ENCODE measurements at places on chromosomes 13 and 19. TPM values are rescaled to one million over a fixed set of nuclear protein-coding genes. Genes with fewer than 3 reads are reported as not detected.
A peak's percentile ranks its signal among the peaks of the same experiment; 100 is the strongest.

APOC4 gene
- not detected for total RNA-seq

- H3K27ac ChIP-seq: no peak overlapping the region
- peaks cover 17% of the 10 kb centered on the region for H3K4me1 ChIP-seq
- DNase-seq: peak; percentile 41
- no peaks in the 10 kb centered on the region for H3K36me3 ChIP-seq
- no peak overlapping the region for H3K4me3 ChIP-seq
- H3K27me3 ChIP-seq: no peaks in the 10 kb centered on the region
These were observed 308.3 kb downstream of the KCNRG start for GRCh38 chr13:50323440-50324065.

DNA sequence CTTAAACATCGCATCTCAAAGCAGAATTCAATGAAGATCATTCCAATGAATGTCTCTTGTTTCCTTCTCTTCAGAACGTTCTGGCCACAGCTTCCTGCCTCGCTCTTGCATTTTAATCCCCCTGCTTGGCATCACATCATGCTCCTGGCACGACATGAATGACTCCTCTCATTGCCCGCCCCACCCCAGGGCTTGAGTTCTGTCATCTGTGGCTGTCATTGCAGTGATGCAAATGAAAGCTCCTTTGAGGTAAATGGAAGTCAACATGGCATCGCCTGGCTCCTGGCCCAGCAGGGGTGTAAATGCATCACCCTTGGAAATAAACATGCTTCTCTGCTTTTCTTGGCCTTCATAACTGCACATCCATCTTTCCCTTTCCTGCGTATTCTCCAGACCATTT, 48.6 kb downstream of the SCEL start:
- no peaks in the 10 kb centered on the region for H3K36me3 ChIP-seq
- H3K4me3 ChIP-seq: no peak overlapping the region
- H3K4me1 ChIP-seq: no peaks in the 10 kb centered on the region
- no peak overlapping the region for H3K27ac ChIP-seq
- no peak for DNase-seq

DNA sequence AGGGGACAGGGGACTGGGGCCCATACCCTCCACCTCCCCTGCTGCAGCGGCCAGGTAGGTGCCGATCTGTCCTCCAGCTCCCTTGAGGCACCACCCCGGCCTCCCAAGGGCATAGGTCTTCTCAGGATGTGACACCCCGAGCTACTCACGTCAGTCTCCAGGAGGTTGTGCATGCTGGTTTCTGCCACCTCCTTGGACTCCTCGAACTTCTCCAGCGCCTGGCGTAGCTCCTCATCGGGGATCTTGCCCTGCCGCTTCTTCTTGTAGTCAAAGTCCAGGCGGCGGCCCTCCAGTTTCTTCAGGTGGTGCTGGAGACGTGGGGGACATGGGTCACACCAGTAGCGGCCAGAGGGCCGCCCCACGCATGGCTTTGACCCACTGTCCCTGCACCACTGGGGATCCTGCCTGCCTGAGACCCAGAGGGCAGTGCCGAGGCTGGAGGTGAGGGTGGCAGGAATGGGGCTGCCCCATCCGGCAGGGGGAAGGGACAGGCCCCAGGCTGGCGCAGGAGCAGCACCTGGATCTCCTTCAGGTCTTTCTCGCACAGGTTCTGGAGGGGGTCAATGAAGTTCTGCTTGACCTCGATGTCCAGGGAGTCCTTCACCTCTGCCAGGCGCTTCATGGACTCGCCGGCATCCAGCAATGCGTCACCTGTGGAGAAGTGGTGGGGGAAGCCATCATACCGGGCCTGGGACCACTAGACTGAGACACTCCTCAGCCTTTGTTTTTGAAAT, 20.4 kb downstream of the MPND start:
- DNase-seq: no peak
- no peaks in the 10 kb centered on the region for H3K27me3 ChIP-seq
- H3K36me3 ChIP-seq: peaks cover 78% of the 10 kb centered on the region
- no peak overlapping the region for H3K27ac ChIP-seq
- no peak overlapping the region for H3K4me3 ChIP-seq
- peaks cover 5% of the 10 kb centered on the region for H3K4me1 ChIP-seq

DNA sequence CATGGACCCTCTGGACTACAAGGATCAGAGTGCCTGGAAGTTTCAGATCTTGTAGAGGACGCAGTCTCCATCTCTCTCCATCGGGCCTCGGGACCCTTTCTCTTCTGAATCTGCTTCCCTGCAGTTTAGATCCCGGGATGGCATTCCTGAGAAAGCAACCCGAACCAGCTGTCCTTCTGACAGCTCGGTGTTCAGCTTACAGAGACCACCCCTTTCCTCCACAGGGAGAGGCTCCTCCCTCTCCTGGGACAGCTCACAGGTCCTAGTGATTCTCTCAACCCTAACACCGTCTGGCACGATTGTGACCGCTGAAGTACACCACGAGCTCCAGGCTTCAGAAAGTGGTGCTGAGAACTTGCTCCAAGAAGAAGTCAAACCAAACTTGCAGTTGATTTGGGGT, 18.2 kb downstream of the CRX start:
- H3K4me1 ChIP-seq: no peaks in the 10 kb centered on the region
- DNase-seq: no peak
- no peak overlapping the region for H3K4me3 ChIP-seq
- no peaks in the 10 kb centered on the region for H3K36me3 ChIP-seq
- H3K27ac ChIP-seq: no peak overlapping the region

- DNase-seq: no peak
- no peaks in the 10 kb centered on the region for H3K36me3 ChIP-seq
- H3K4me3 ChIP-seq: no peak overlapping the region
- H3K27ac ChIP-seq: no peak overlapping the region
- H3K4me1 ChIP-seq: no peaks in the 10 kb centered on the region
These were observed 5.5 kb downstream of the EBI3 start for GRCh38 chr19:4234862-4235201.

- no peaks in the 10 kb centered on the region for H3K27me3 ChIP-seq
- H3K36me3 ChIP-seq: no peaks in the 10 kb centered on the region
- H3K27ac ChIP-seq: no peak overlapping the region
- no peak overlapping the region for H3K4me3 ChIP-seq
- no peak for DNase-seq
These were observed 28.0 kb downstream of the SIAH3 start for GRCh38 chr13:45823583-45823982.

- no peak overlapping the region for H3K4me3 ChIP-seq
- DNase-seq: peak; percentile 72
- no peaks in the 10 kb centered on the region for H3K27me3 ChIP-seq
These were observed 106.8 kb upstream of the SPATA13 start for GRCh38 chr13:24053519-24054251.

DNA sequence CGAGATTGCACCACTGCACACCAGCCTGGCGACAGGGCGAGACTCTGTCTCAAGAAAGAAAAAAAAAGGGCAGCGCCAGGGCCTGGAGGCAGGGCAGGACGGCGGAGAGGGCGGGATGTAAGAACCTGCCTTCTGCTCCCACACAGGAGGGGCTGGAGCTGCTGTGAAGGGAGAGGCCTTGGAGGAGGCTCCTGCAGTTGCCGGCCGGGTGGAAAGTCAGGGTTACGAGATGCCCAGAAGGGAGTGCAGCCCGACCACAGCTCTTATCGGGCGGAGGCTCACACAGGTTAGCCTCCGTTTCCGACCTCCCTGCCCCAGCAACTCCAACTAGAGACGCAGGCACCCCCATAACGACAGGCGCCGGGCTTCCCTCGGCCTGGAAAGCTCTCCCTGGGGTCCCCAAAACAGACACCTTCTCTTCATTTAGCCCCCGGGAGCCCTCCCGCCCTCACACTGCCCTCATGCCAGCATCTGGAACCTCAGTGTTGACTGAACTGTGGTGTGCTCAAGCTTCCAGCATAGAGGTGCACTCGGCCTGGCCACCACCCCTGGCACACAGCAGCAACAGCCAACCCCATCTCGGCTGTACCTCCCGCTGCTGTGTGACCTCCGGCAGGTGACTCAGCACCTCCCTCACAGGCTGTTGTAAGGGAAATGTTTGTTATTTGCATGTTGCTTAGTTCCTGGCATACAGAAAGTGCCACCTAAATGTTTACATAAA, 1.4 kb downstream of the PLPP2 start:
- DNase-seq: peak; percentile 35
- H3K27ac ChIP-seq: no peak overlapping the region
- H3K27me3 ChIP-seq: peaks cover 27% of the 10 kb centered on the region
- no peaks in the 10 kb centered on the region for H3K36me3 ChIP-seq

DNA sequence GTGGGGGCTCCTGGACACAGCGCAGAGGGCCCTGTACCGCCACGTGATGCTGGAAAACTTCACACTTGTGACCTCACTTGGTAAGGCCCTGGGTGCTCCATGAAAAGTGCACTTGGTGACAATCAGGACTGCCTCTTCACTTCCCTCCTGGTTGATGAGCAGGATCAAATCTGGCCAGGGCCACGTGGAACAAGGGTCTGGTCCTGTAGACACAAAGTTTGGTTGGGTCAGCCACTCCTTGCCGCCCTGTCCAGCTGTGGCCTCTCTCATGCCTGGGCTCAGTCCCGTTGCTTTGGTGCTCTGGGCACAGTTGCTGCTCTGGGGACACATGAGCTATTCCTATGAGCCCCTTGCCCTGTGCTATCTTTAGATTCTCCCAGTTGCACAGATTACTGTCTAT, 2.3 kb downstream of the ZNF324B start:
- peaks cover 12% of the 10 kb centered on the region for H3K36me3 ChIP-seq
- no peak for DNase-seq
- H3K4me3 ChIP-seq: no peak overlapping the region

- H3K27ac ChIP-seq: no peak overlapping the region
- H3K36me3 ChIP-seq: no peaks in the 10 kb centered on the region
- no peak overlapping the region for H3K4me3 ChIP-seq
- no peak for DNase-seq
- no peaks in the 10 kb centered on the region for H3K27me3 ChIP-seq
These were observed 22.5 kb downstream of the SERP2 start for GRCh38 chr13:44395976-44396694.

DNA sequence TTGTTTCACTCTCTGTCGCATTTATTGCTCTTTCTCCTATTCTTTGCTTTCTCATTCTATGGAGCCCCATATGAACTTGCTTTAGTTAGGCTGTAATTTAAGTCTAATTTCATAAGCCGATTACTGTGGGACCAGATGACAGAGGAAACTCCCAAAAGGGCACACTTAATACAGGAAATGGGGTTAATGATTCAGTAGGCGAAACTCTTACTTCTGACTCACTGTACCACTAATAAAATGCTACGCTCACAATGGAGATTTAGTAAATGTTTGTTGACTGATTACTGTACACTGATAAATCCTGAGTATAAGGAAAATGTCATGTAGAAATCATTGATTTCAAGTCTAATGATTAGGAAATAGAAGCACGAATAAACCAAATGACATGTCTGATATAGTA, 276.4 kb downstream of the KLF5 start:
- H3K27me3 ChIP-seq: no peaks in the 10 kb centered on the region
- no peaks in the 10 kb centered on the region for H3K36me3 ChIP-seq
- DNase-seq: peak; percentile 57
- H3K4me3 ChIP-seq: no peak overlapping the region
- H3K27ac ChIP-seq: peak overlapping the region; percentile 1

- no peak overlapping the region for H3K4me3 ChIP-seq
- H3K27me3 ChIP-seq: peaks cover 5% of the 10 kb centered on the region
- DNase-seq: no peak
- H3K36me3 ChIP-seq: peaks cover 24% of the 10 kb centered on the region
These were observed 27.5 kb downstream of the CERS1 start for GRCh38 chr19:18868380-18869022.

GRCh38 chr19:53977429-53977990, 13.9 kb upstream of the CACNG6 start:
- H3K27me3 ChIP-seq: peaks cover 2% of the 10 kb centered on the region
- DNase-seq: peak; percentile 90
- no peaks in the 10 kb centered on the region for H3K36me3 ChIP-seq
- peak overlapping the region; percentile 30 for H3K4me3 ChIP-seq
- peaks cover 19% of the 10 kb centered on the region for H3K4me1 ChIP-seq

DNA sequence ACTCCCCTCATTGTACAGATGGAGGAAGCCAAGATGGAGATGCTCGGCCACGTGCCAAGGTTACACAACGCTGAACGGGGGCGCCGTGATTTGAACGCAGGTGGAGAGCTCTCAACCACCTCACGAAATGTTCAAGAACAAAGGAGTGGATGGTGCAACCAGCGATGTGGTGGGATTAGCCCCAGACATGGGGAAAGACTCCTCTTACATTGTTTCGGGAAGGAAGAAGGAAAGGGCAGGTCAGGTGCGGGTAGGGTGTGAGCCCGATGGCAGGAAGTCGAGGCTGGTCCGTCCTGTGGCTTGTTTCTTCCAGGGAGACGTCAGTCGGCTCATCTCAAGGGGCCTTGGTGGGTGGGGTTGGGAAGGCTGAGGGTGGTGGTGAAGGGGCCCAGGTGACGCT, 7.1 kb upstream of the KLK14 start:
- H3K4me3 ChIP-seq: no peak overlapping the region
- no peak for DNase-seq
- no peaks in the 10 kb centered on the region for H3K36me3 ChIP-seq

DNA sequence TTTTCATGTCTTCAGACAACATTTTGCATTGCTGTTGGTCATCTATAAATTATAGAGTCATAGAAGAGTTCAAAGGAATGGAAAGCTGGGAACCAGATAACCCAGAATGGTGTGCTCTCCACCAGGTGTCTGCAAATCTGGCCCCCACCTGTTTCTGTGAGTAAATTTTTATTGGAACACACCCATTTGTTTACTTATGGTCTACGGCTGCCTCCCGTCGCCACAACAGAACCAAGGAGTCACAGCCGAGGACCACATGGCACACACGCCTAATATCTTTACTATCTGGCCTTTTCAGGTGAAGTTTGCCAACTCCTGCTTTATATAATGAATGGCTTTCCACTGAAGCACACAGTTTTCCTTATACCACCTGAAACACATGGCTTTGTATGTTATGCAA, 58.2 kb downstream of the EFNB2 start:
- no peaks in the 10 kb centered on the region for H3K27me3 ChIP-seq
- no peaks in the 10 kb centered on the region for H3K36me3 ChIP-seq
- DNase-seq: no peak
- H3K4me3 ChIP-seq: no peak overlapping the region
- peaks cover 3% of the 10 kb centered on the region for H3K4me1 ChIP-seq

- no peak overlapping the region for H3K4me3 ChIP-seq
- peaks cover 22% of the 10 kb centered on the region for H3K4me1 ChIP-seq
- no peaks in the 10 kb centered on the region for H3K27me3 ChIP-seq
- peak; percentile 67 for DNase-seq
- H3K36me3 ChIP-seq: no peaks in the 10 kb centered on the region
These were observed 224.2 kb upstream of the STARD13 start for GRCh38 chr13:33509642-33510229.

Data from endothelial cell of umbilical vein (primary cell).